PC-9 (cell line): ENCODE measurements at places on chromosomes 2 and 18. TPM values are rescaled to one million over a fixed set of nuclear protein-coding genes. Genes with fewer than 3 reads are reported as not detected.

Gene CD8B2
- total RNA-seq = not detected in 2 replicates

Gene CFC1
- not detected in 2 replicates for total RNA-seq

Gene GPR75
- total RNA-seq = 1.8 and 3.7 TPM in 2 replicates

Gene SLC23A3
- total RNA-seq = 7.1 and 7.9 TPM in 2 replicates

Gene SLC25A52
- not detected in 2 replicates for total RNA-seq

Gene REL
- 12.5 and 13.3 TPM in 2 replicates for total RNA-seq

Gene ARL6IP6
- 24.5 and 27.2 TPM in 2 replicates for total RNA-seq

Gene STPG4
- total RNA-seq = 6.5 and 8.7 TPM in 2 replicates

Gene PLB1
- 1.7 and 2.7 TPM in 2 replicates for total RNA-seq

Gene EMILIN1
- 0.83 and 1.6 TPM in 2 replicates for total RNA-seq

Gene NAT8
- not detected in 2 replicates for total RNA-seq
